ENCODE measurements at places on chromosomes 5 and 9.

- DNase-seq: no peak
Measured at GRCh38 chr9:17847908-17848307, 269.0 kb downstream of the SH3GL2 start.

DNA sequence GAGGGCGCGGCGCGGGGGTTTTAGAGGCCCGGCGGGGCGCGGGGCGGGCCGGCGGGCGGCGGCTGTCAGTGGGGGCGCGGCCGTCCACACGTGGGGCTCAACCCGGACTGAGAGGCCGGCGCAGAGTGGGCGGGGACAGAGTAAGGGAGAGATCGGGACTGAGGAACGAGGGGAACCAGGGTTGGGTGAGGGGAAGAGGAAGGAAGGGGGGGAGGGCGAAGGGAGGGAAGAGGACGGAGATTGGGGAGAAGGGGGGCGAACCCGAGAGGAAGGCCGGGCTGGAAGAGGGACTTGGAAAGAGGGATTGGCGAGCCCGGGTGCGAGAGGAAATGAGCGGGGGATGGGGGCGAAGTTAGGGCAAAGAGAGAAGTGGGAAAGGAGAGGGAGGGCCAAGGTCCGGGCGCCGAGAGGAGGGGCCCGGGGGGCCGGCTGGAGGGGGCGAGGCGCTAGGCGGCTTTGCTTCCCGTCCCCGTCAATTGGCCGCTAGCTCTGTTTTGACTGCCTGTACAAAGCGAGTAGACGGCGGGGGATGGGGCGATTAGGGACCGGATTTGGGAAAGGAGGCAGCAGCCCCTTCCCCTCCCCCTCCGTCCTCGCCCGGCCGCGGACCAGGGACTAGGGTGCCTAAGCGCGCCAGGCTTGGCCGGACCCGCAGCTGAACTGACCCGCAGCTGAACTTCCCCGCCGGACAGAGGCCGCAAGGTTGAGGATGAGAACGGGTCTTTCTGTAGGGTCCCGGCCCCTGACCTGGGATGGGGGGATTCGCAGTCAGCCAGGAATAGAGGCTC lies 399 bp upstream of the FBN2 start:
- no peak for DNase-seq

GRCh38 chr9:135661816-135662560 lies 1.1 kb upstream of the LCN9 start:
- DNase-seq: no peak

GRCh38 chr9:86027767-86028166 lies 71.6 kb downstream of the GOLM1 start:
- no peak for DNase-seq

DNA sequence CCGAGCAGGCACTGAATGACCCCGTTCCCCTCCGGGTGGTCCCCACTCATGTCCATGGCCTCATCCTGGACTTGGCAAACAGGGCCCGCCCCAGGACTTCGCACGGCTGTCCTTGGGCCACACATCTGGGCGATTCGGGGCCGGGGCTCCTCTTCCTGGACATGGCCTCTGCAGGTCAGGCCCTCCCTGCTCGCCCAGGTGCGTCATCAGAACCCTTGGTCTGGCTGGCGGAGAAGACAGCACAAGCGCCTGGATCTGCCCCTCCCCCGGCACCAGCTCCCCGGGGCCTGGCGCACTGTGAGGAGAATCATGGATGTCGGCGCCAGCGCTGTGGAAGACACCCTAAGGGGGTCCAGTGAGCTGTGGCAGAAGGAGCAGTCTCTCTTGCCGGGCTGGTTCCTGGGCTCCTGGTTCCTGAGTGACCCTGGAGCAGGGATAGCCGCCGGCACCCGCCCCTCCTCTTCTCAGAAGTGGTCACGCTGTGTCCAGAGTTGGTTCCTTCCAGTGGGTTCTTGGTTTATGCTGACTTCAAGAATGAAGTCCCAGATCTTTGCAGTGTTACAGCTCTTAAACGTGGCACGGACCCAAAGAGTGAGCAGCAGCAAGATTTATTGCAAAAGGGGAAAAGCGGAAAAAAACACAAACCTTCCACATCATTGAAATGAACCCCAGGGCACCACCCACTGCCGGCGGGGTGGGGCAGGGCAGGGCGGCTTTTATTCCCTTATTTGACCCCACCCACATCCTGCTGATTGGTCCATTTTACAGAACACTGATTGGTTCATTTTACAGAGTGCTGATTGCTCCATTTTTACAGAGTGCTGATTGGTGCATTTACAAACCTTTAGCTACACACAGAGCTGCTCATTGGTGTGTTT lies 25.9 kb upstream of the SLC12A7 start:
- no peak for DNase-seq

DNA sequence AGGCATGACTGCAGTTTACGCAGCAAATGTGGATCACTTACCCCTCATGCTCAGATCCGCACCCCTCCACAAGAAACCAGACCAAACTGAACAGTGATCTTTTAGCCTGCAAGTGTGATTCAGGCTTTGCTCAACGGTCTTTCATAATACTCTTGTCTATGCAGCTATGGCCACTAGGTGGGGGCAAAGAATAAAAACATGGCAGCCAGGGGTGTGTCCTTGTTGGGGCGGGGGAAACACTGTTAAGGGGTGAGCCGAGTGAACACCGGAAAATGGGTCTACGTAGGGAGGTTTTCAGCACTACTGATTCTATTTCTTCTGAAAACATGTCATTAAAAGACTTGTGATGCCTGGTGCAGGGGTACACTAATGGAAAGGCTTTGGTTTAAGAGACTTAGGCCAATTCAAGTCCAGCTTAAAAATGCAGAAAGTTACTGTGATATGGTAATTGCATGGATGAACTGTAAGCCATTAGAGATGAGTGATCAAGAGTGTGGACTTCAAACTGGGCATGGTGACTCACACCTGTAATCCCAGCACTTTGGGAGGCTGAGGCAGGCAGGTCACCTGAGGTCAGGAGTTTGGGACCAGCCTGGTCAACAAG lies 49.9 kb upstream of the GPR151 start:
- DNase-seq: peak; percentile 30

DNA sequence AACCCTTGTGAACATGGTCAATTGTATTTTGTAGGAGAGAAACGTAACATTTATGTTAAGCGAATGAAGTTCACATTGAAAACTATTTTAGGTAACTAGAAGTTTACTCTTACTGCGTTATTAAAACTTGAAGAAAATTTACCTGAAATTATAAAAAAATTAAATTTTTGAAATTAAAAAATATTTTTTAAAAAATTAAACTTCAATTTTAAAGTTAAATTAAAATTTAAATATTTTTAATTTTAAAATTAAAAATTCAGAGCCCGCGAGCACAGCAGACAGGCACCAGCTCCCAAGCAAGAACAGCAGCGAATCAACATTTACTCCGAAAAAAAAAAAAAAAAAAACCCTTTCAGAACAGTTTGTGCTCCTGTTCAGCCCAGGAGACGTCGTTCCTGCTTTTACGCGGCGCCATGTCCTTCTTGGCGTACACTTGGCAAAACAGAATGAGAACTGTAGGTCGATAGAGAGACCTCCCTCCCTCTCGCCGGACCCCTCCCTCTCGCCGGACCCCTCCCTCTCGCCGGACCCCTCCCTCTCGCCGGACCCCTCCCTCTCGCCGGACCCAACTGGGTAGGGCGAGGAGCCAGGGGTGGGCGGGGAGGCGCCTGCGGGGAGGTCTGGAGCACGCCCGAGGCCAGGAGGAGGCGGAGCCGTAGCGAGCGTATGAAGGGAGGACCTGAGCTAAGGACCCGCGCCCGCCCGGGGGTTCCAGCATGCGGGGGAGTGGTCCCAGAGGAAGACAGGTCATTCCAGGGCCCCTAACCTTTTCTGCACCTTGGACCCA lies 235.8 kb downstream of the ROR2 start:
- DNase-seq: peak; percentile 29

GRCh38 chr9:88706193-88707113 lies 171.5 kb downstream of the NXNL2 start:
- DNase-seq: no peak

DNA sequence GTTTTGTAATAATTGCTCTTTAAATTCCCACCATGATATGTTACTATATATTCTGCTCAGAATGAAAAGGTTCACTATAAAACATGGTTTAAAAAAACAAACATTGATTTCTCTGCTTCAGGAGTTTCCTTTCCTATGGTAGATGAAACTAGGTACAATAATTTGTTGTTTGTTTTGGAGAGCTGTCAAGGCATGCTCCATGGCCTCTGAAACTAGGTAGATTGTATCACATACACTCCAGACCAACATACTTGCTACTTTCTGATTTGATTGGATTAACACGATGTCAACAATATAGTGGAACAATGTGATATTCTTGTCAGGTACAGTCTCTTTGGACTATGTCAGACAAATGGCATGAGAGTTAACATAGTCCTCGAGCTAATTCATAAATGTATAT lies 452.7 kb upstream of the CDH9 start:
- DNase-seq: no peak

- DNase-seq: no peak
Measured at GRCh38 chr5:51821697-51822096, 438.4 kb downstream of the ISL1 start.

DNA sequence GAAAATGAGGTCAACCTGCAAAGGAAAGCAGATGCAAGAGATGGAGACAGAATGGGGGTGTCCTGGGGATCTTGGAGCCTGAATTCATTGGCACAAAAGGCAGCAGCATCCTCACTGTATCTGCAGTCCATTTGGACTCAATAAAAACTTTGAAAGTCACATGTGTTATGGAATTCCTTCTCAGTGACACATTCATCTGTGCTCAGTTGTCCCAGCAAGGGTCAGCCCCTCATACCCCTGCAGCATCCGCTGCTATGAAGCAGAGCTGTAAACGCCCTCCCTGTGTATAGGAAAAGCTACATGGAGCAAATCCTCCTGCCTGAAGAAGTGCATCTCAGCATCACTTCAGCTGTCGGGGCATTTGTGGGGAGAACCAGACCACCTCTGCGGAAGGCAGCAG lies 14.5 kb upstream of the RARS1 start:
- no peak for DNase-seq

GRCh38 chr5:10827571-10827970 lies 66.5 kb upstream of the DAP start:
- DNase-seq: no peak

DNA sequence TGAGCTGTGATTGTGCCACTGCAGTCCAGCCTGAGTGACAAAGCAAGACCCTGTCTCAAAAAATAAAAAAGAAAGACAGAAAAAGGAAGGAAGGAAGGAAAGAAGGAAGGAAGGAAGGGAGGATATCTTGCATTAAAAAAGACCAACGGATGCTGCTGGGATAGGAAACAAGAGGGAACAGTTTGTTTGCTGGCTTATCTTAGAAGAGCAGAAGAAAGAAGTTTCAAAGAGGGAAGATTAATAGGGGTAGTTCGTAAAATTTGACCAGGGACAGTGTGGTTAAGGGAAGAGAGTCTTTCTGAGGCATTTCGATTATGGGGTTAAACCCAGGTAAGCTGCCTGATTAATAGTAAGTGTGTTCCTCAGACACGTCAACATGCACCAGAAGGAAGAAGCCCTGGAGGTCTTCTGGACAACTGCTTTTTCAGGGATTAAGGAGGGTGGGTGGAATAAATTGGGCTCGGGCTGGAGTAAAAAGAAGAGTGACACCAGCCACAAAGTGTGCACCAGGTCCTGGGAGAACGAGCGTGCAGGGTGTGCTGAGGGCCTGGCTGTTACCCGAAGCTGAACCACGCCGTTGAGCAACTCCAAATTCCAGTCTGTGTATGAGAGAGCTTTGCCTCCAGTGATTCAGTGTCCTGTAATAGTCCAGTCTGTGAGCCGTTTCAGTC lies 24.8 kb downstream of the FYB1 start:
- DNase-seq: no peak

DNA sequence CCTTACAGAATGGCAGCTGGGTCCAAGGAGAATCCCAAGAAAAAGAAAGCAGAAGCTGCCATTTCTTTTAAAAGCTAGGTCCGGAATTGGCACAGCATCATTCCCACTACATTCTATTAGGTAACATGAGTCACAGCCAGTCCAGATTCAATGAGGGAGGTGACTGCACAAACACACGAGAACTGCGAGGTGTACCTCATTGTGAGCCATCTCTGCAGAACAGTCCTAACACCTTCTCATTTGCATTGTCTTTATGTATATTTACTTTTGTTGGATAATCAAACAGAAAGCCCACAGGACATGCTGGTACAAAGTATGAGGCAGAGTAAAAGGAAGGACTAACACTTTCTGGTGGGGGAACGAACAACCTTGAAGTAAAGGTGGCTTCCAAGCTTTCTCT lies 14.6 kb upstream of the HABP4 start:
- DNase-seq: no peak

DNA sequence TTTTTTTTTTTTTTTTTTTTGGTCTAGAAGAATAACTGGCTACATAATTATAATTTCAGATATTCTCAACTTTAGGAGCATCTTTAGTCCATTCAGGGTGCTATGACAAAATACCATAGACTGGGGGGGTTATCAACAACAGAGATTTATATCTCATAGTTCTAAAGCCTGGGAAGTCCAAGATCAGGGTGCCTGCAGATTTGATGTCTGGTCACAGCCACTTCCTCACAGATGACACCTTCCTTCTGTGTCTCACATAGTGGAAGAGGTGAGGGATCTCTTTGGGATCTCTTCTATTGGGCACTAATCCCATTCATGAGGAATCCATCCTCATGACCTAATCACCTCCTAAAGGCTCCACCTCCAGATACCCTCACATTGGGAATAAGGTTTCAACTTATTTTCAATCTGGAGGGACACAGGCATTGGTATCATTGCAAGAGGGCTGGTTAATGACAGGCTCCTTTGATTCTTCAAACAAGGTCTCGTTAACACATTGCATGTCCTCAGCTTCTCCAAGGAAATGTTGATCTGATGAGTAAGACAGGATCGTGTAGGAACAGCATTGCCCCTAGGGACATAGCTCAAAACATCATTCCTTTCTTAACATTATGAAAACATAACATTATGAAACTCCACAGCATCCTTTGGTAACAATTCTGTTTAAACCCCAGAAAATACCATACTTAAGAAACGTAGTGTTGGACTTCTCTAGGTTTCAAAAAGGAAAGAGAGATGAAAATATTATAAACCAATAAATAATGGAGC lies 372.4 kb downstream of the SEMA5A start:
- no peak for DNase-seq

GRCh38 chr5:102313912-102314311 lies 17.8 kb upstream of the SLCO4C1 start:
- DNase-seq: peak; percentile 49

DNA sequence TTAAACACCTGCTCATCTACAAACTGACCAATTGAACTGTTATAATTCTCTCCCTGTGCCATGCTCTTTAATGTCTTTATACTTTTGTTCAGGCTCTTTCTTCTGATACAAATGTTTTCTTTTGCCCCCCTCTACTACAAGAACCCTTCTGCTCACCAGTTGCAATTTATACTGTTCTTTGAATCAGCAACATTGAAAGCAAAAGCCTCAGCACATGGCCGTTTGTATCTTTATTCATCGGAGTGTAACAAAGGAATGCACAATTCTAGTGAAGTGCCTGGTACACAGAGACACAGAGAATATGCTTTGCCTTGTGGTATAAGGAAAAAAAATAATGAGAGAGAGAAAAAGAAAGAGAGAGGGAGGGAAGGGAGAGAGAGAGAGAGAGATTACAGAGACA lies 547.1 kb downstream of the CDH12 start:
- no peak for DNase-seq

GRCh38 chr5:176825957-176826356 lies 15.6 kb downstream of the UNC5A start:
- no peak for DNase-seq

- DNase-seq: peak; percentile 38
Measured at GRCh38 chr9:127290561-127291065, 26.0 kb downstream of the GARNL3 start.

- no peak for DNase-seq
Measured at GRCh38 chr9:96026655-96027213, 151.2 kb downstream of the ERCC6L2 start.

Data from DMS 273 treated with DMSO at 0.1 percent for 48 hours (cell line).